ENCODE measurements at places on chromosomes 1 and 21. TPM values are rescaled to one million over a fixed set of nuclear protein-coding genes. Genes with fewer than 3 reads are reported as not detected.

GRCh38 chr1:40853885-40854170 is 8.3 kb downstream of the CITED4 start:
- no peak for DNase-seq

Gene CCDC27
- total RNA-seq = not detected

- DNase-seq = no peak
These were observed 1.2 kb downstream of the GPR88 start for GRCh38 chr1:100538913-100539835.

- no peak for DNase-seq
These were observed 176.3 kb downstream of the PTPRU start for GRCh38 chr1:29412591-29412990.

GRCh38 chr1:202711949-202712635 is 1.8 kb upstream of the SYT2 start:
- no peak for DNase-seq

DNA sequence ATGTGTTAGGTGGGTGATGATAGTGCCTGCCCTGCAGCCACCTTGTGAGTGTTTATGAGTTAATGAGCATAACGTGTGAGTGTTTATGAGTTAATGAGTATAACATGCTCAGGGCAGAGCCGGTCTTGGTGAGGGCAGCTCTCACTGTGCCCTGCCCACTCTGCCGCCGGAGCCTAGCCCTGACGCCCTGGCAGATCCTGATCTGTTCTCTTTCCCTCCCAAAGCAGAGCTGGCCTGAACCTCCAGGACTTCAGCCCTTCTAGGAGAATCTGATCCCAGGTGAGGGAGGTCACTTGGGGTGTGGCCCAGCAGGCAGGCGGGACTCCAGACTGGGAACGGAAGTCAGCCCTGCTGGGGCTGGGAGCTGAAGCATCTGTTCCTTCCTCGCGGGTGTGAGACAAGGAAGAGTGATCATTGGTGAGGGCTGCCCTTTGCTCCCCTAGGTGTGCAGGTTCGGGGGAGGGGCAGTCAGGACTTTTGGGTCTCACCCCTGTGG is 5.7 kb downstream of the FBLIM1 start:
- DNase-seq = no peak

GRCh38 chr1:109148987-109149561 is 35.2 kb downstream of the ELAPOR1 start:
- no peak for DNase-seq

GRCh38 chr1:118136187-118136941 is 48.7 kb downstream of the SPAG17 start:
- peak; percentile 86 for DNase-seq

DNA sequence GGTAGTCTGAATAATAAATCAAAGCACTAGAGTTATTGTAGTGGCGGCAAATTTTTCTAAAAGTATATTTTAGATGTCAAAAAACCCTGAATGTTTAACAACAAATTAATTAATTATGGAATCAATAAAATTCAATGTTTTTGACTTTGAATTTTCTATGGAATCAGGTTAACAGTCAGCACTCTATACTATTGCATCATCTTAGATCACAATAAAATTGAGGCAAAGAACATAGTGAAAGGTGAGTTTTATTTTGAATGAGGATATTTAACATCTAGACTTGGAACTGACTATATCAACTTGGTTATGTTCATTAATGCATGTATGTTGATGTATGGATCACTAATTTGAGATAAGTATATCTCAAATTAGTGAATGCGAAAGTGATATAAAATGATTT is 148.5 kb downstream of the TNFSF18 start:
- no peak for DNase-seq

- DNase-seq = no peak
These were observed 15.2 kb downstream of the STYXL2 start for GRCh38 chr1:167109125-167109524.

DNA sequence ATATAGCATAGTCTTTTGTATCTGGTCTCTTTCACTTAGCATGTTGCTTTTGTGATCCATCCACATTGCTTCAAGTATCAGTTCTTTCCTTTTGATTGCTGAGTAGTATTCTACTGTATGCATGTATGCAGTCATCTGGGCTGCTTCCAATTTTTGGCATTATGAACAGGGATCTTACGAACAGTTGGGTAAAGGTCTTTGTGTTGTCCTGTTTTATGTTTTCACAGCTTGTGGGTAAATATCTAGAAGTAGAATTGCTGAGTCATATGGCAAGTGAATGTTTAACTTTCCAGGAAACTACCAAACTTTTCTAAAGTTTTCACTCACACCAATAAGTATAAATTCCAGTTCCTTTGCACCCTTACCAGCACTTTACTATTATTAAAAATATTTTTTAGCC is 60.9 kb downstream of the LHX4 start:
- no peak for DNase-seq

DNA sequence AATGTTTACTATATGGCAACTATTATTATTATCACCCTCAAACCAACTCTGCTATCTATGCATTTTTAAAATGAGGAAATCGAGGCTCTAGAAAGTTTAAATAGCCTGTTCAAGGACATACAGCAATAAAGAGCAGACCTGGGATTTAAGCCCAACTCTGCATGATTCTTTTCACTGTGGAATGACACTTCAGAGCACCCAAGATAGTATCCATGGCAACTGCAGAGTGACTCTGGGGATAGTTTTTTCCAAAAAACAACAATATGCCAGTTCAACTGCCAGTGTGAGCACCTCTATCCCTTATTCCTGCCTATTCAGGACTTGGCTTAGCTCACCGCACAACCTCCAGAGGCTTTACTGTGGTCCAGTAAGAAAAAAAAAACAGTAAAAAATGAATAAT is 293.9 kb downstream of the BRINP2 start:
- DNase-seq = no peak

GRCh38 chr1:28286111-28286510 is 26.8 kb downstream of the SESN2 start:
- DNase-seq = no peak

DNA sequence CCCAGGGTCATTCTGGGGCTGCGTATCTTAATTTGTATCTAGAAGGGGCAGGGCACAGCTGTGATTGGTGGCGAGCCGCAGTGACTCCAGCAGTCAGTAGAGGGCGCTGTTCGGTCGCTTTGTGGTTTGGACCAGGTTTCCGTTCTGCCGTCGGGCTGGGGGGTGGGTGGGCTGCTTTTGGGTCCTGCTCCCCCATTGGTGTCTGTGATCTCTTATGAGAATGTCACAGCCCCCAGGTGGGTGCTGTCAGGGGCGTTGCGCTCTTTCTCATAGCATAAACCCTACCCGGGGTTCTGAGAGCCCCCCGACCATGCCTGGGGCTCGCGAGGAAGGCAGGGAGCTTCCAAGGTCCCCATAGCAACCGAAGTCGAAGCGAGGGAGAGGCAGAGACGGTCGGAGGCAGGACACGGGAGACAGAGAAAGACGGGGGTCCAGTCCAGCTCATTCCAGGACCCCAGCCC is 5.4 kb downstream of the TFF3 start:
- no peak for DNase-seq

Gene RAP1GAP
- 3.2 TPM for total RNA-seq

Gene HES3
- total RNA-seq = not detected

GRCh38 chr21:39869141-39869818 is 2.0 kb downstream of the PCP4 start:
- no peak for DNase-seq

DNA sequence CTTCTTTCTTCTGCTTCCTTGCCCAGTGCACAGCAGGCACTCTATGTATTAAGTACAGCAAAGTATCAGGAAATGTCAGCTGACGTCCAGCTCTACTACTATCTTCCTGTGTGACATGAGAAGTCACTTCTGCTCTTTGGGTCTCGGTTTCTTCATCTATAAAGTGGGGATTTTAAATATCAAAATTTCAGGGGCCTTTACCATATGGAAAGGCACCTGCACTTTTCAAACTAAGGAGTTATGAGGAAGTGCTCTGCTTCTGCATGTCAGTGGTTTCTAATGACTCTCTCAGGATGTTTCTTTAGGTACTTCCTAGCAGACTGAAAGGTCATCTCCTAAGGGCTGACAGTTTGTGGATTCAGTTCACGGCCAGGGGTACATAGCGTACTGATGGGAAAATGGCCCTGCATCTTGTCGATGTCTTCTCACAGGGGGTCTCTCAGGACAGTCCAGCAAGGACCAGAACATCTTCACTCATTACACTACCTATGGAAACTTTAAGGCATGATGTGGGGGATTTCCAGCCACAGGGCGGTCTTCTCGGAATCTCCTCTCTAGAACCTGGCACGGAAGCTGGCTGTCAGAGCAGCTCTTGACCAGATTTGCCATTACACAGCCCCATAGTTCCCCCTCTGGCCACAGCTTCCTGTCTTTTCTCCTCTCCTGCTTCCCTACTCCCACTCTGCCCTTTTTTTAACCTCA is 42.0 kb upstream of the MTF1 start:
- DNase-seq = no peak

GRCh38 chr1:89865498-89866382 is 44.9 kb downstream of the LRRC8D start:
- DNase-seq = peak; percentile 84

DNA sequence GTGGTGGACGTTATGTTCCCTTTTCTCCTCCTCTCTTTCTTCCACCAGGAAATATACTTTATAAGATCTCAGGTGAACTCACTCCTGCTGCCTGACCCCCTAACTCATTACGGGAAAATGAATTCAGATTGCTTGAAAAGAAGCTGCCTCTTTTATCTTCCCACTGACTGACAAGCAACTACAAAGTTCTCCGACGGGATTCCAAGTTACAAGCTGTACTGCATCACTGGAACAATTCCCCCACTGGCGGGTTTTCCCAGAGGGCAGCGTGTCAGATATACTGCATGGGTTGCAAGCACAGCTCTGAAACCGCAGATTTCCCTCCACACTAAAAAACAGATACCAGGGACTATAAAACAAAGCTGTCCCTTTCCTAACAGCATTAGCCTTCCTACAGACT is 390.6 kb downstream of the KCTD3 start:
- peak; percentile 4 for DNase-seq

Gene GBP3
- total RNA-seq = 30.3 TPM

Gene CXADR
- total RNA-seq = 30.6 TPM

- DNase-seq = no peak
These were observed 463.9 kb downstream of the PCP4 start for GRCh38 chr21:40331172-40331571.

DNA sequence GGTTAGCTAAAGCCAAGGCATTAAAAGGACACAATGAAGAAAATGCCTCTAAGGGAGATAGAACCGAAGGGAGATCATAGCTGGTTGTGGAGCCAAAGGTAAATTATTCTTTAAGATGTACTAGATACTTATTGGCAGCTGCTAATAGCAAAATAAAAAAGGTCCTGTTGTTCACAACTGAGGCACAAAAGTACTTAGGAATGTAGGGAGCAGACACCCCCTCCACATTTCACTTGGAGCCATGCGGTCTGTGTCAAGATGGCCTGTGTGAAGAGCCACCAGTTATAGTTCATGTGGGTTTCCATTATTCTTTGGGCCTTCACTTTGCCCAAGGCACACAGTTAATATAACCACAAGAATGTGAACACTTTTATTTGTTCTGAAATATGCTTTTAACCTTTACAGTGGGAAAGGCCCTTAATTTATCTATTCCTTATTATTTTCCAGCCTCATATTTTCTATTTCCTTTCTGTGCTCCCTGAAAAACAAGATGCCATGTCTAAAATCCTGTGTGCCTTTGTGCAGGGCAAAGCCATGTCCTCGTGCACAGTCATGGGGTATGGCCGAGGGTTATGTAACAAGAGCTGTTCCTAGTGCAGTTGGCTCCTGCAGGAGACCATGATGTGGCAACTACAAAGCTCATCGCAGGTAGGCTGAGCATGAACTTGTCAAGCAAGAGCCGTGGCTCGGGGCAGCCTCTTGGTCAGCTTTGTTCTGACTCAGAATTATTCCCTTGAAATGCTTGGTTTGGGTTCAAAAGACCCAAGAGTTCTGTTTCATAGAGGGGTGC is 16.2 kb upstream of the WDR26 start:
- no peak for DNase-seq

Gene MEX3A
- total RNA-seq = 32.9 TPM

Gene IFI44L
- total RNA-seq = 271 TPM

Gene CFAP141
- not detected for total RNA-seq

DNA sequence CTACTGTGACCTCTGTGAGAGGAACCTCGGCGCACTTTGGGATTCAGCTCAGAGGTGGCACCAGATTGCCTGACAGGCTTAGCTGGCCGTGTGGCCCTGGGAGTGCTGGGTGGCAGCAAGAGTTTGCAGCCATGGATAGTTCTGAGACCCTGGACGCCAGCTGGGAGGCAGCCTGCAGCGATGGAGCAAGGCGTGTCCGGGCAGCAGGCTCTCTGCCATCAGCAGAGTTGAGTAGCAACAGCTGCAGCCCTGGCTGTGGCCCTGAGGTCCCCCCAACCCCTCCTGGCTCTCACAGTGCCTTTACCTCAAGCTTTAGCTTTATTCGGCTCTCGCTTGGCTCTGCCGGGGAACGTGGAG is 67.5 kb downstream of the DISC1 start:
- DNase-seq = no peak

DNA sequence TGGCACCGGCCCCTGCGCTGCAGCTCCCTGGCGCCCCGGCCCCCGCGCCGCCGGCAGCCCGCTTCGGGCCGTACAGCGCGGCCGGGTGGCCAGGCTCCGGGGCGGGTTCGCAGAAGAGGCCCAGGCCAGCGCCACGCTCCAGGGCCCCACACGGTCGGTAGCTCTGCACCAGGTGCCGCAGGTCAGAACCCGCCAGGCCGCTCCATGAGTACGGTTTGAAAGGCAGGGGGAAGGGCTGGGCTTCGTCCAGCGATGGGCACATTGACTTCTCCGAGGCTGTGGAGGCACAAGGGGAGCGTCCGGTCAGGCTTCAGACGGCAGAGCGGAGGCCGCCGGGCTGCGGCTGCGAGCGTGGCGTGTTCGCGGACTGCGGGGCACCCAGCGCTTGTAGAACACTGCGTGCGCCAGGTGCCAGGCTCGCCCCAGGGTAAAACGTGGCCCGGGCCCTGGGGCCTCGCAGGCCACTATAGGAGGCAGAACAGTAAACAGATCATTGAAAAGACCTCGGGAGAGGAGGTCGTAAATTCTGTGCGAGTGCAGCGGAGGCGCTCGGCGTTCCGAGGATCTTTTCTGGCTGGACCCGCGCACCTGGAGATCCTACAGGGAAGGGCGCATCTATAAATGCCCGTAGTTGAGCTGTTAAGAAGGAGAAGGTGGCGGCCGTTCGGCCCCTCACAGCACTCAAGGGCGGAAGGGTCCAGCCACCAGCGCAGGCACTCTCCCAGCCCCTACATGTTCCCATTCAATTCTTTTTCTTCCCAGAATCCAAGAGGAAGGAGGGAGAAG is 5.7 kb downstream of the GFI1 start:
- DNase-seq = no peak

GRCh38 chr1:37400466-37401225 is 73.7 kb upstream of the ZC3H12A start:
- DNase-seq = no peak

DNA sequence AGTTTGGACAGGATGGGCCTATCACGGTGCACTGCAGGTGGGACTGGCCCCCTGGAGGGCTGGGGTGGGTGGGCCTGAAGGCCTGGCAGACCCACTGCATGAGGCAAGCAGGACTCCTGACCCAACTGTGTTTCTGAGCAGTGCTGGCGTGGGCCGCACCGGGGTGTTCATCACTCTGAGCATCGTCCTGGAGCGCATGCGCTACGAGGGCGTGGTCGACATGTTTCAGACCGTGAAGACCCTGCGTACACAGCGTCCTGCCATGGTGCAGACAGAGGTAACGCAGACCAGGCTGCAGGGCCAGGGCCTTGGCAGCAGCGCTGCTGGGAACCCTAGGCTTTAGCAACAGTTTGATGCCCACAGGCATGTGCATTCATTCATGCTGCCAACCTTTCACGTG is 29.0 kb upstream of the KDM4A start:
- no peak for DNase-seq

Measured in astrocyte (in vitro differentiated cells and primary cell).